ENCODE measurements at places on chromosomes 7 and 10.
A peak's percentile ranks its signal among the peaks of the same experiment; 100 is the strongest.

DNA sequence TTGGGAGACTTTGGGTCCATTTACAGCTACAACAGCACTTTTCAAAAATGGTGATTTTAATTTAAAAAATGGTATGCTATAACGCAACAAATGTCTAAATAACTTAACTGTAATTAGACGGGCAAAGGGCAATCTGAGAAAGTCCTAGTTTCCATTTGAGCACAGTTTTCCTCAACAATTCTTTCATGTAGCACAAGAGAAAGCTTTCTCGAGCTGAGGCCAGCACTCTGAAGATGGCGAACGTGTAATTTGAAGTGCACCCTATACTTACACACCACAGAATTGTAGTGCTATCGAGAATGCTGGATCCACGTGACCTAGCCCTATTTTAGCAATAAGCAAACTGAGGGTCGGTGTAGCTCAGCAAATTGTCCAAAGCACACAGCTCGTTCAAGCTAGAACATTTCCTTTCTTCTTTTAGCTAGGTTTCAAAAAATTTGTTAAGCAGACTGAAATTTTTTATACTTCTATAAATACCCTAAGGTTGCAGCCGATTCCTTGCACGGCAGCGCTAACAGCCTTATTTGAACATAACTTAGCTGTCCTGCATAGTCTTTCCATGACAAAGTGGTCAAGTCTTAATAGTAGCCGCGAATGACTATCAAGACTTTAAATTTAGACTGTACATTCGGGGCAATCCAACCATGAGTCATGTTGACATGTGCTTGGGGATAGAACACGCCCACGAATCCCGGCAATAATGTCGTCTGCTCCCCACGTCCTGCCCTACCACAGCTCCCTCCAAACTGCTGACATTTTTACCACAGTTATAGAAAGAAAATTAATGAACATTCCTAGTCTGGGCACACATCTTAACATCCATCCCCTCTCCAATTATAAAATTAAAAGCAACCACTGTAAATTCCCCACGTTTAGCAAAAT is 10.0 kb downstream of the KLF6 start:
- DNase-seq, result peak; percentile 85

GRCh38 chr7:47651355-47652317 is 69.7 kb upstream of the TNS3 start:
- peak; percentile 51 for DNase-seq

DNA sequence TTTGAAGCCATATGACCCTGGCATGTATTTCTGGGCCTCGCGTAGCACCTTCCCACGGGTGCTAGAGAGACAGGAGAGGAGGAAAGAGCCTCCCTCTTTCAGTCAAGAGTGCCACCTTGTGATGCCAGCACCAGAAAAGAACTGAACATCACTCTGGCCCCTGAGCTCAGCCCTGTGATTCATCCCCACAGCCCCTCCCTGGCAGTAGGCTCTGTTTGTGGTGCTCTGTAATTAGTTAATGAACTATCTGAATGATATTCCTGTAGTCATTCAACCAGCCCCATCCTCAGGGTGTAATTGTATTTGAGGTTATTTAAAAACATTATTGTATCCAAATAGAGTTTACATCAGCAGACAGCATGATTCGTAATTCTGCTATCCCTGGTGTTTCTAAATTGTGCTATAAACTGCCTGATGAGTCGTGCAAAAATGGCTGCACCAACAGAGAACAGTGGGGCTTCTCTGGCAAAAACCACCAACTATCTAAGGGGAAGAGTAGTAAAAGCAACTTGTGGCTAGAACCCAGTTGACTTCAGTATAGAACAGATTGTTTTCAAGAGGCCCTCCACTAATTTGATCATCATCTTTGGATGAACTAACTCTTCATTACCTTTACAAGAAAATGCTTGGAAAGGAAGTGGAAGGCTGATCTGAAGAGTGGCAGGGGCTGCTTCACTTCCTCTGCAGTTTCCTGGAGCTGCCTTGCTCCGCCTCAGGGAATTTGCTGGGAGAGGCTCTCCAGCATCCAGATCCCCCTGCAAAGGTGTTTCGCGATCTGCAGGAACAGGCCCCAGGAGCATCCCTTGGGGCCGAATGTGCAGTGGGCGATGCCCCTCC is 23.7 kb upstream of the TIAL1 start:
- DNase-seq, result peak; percentile 22

DNA sequence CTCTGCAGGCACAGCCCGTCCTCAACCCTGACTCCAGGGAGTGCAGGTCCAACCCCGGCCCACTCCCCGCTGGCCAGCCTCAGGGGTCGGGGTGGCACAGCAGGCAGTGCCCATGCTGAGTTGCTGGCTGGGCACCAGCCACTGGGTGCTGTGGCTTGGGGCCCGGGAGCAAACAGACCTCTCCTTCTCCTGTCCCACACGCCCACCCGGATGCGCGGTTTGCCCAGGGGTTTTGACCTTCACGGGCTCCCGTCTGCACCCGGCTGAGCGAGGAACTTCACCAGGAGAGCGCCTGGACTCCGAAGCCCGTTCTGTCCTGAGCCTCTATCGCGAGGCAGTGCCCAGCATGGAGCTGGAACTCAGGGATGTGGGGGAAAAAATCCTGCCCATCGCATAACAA is 2.6 kb upstream of the GRIFIN start:
- DNase-seq, result no peak
